ENCODE measurements at places on chromosomes 13 and 19. TPM values are rescaled to one million over a fixed set of nuclear protein-coding genes. Genes with fewer than 3 reads are reported as not detected.

- no peak for DNase-seq
These were observed 2.3 kb upstream of the ADAT3 start for GRCh38 chr19:1902923-1903322.

DNA sequence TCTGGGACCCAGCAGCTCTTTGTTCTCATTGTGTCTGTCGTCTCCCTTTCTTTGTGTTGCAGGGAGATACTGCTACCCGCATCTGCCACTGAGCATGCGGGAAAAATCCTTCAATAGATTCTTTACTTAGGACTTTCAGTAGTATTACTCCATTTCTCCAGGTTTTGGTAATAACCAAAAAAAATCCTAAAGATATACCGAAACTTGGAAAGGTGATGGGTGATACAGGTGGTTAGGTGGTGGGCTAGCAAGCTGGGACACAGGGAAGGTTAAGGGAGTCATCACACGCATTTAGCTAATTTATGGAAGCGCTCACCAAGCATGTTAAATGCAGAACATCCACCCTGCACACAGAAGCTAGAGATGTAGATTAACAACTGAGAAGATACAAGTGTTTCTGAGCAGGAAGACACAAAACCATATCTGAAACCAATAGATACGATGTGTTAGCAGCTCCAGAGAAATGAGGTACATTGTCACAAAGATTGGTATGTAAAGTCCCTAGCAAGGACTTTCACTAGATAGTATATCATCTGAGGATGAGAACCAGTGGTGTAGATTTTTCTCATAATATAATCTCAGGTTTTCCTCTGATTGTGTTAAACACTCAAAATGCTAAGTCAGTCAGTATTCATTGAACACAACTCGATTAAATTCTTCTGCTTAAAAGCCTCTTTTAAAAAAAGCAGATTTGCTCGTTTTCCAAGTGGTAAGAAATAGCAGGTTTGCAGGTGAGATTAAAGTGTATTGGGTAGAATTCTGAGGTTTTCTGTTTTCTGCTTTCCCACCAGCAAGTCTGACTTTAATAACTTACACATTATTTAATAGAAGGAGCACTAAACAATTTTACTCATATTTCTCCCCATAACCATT is 1.2 kb upstream of the SLAIN1 start:
- no peak for DNase-seq

- peak; percentile 78 for DNase-seq
These were observed 65.0 kb upstream of the GTF2F2 start for GRCh38 chr13:45055198-45055901.

DNA sequence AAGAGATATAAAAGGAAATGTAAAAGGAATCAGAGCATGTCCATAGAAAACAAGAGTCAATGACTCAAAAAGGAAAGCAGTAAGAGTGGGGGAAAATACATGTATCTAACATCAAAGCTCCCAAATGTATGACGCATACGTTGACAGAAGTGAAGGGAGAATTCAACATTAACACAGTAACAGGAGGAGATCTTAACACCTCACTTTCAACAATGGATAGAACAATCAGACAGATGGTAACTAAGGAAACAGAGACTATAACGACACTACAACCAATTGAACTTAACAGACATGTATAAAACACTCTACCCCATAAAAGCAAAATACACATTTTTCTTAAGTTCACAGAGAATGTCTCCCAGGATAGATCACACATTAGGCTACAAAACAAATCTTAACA is 774.8 kb upstream of the ARGLU1 start:
- no peak for DNase-seq

- DNase-seq = no peak
These were observed 97.6 kb downstream of the ZIC5 start for GRCh38 chr13:99873832-99874430.

ZNF284 gene
- 1.7 TPM for total RNA-seq

- no peak for DNase-seq
These were observed 651 bp downstream of the OXGR1 start for GRCh38 chr13:96993634-96994016.

GRCh38 chr13:97306645-97307044 is 84.5 kb downstream of the MBNL2 start:
- DNase-seq = no peak

DNA sequence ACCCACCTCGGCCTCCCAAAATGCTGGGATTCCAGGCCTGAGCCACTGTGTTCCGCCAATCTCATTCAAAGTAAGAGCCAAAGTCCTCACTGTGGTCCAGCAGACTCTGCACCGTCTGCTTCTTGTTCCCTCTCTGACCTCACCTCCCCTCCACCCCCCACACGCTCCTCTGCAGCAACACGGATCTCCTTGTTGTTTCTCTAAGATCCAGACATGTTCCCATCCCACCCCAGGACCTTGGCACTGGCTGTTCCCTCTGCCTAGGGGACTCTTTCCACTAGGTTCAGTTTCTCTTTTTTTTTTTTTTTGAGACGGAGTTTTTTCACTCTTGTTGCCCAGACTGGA is 38.4 kb downstream of the LTBP4 start:
- no peak for DNase-seq

All from MG63 (cell line).